Ascending aorta (tissue), 2 donors: ENCODE measurements at places on chromosomes 2 and 18. TPM values are rescaled to one million over a fixed set of nuclear protein-coding genes. Genes with fewer than 3 reads are reported as not detected.

The PCARE gene
- not detected for total RNA-seq

The STAT4 gene
- total RNA-seq, result 0.85 TPM

DNA sequence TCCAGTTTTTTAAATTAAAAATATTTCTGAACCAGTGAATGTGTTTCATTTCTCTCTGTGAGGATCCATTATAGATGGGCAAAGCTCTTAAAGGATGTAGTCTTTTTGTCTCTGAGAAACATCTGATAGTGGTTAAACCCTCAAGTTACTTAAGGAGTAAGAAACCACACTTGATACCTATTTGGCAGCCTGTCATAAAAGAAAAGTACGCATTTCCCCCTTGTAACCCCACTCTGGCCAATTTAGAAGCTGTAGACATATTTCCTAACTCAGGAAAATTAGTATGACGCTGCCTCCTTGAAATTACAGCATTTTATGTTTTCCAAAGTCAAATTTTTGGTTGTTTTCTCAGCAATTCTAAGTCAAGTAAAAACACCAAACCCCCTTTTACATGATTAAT is 2.0 kb downstream of the STAT4 start:
- H3K4me1 ChIP-seq, result no peaks in the 10 kb centered on the region
- no peaks in the 10 kb centered on the region for H3K27me3 ChIP-seq
- no peak overlapping the region for H3K27ac ChIP-seq
- no peaks in the 10 kb centered on the region for H3K36me3 ChIP-seq
- no peak for DNase-seq

- DNase-seq, result no peak
- H3K27me3 ChIP-seq, result no peaks in the 10 kb centered on the region
- H3K36me3 ChIP-seq, result no peaks in the 10 kb centered on the region
- H3K4me3 ChIP-seq, result no peak overlapping the region
- no peaks in the 10 kb centered on the region for H3K4me1 ChIP-seq
Measured at GRCh38 chr2:102420290-102420689, 2.7 kb upstream of the IL18RAP start.

DNA sequence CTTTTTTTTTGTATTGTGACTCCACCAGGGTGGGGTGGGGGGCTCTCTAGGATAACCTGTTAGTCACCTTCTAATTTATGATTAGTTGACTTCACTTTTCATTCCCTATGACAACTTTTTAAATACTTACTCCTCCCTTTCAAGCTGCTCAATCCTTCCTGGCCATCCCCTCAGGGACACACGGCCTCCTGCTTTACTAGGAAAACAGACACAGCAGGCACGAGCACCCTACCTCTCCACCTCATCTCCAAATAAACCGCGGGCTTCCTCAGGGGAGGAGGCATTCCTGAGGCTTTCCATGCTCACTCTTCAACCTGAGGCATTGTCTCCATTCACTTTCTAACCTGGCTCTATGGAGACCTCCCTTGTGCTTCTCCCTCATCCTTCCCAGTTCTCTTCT is 33.0 kb downstream of the B4GALT6 start:
- H3K27me3 ChIP-seq, result no peaks in the 10 kb centered on the region
- H3K27ac ChIP-seq, result no peak overlapping the region
- DNase-seq, result no peak
- H3K4me3 ChIP-seq, result no peak overlapping the region
- no peaks in the 10 kb centered on the region for H3K36me3 ChIP-seq
- no peaks in the 10 kb centered on the region for H3K4me1 ChIP-seq
